ENCODE measurements at places on chromosomes 1 and 21.

DNA sequence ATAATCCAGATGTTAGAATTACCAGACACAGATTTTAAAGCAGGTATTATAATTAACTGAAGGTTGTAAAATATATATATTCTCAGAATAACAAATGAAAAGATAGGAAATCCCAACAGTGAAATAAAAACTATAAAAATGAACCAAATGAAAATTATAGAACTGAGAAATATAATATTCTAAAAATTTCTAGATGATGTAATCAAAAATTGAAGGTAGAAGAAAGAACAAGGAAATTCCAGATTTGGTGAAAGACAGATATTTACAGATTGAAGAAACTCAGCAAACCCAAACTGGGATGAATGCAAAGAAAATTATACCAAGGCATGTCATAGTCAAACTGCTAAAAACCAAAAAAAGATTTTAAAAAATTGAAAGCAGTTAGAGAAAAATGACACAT, 729.4 kb downstream of the MATN1 start:
- no peak for DNase-seq

- peak; percentile 57 for DNase-seq
Measured at GRCh38 chr1:32014199-32014947, 705 bp downstream of the KHDRBS1 start.

- no peak for DNase-seq
Measured at GRCh38 chr1:212771341-212771740, 20.2 kb downstream of the NSL1 start.

DNA sequence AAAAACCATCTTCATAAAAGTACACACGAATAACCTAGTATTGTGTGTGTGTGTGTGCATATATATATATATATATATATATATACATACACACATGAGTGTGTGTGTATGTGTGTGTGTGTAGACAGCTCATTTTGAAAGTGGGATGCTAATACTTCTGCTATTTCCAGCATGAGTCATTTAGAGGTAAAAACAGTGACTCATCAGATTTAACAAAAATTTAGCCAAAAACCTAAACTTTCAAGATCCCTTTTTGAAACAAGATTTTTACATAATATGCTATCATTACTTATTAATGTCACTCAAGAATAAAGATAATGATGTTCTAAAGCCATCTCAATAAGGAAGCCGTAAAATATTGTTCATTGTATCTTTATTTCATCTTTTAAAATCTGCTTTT, 35.6 kb upstream of the ADGRL4 start:
- DNase-seq, result peak; percentile 77

- DNase-seq, result no peak
Measured at GRCh38 chr21:45381036-45381787, 23.8 kb upstream of the COL18A1 start.

DNA sequence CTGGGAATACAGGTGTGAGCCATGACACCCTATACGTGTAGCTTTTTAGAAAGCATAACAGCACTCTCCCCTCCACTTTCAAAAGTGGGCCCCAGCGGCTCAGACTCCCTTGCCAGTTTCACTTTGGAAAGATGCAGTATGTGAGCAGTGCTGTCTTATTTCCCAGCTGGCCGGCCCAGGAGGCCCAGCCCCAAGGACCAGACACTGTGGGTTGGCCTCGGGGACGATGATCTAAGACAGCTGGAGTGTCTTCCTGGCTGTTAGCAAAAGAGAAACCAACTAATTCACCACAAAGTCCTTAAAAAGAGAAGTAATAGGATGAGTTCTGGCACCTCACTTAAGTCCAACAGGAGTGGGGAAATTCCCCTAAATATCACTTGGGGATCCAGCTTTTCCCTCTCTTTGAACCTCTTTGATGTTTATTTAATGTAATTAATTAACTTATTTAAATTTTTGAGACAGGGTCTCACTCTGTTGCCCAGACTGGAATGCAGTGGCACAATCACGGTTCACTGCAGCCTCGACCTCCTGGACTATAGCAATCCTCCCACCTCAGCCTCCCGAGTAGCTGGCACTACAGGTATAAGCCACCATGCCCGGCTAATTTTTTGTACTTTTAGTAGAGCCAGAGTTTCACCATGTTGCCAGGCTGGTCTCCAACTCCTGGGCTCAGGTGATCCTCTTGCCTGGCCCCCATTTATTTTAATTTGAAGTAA, 17.6 kb upstream of the CLIC4 start:
- peak; percentile 95 for DNase-seq

DNA sequence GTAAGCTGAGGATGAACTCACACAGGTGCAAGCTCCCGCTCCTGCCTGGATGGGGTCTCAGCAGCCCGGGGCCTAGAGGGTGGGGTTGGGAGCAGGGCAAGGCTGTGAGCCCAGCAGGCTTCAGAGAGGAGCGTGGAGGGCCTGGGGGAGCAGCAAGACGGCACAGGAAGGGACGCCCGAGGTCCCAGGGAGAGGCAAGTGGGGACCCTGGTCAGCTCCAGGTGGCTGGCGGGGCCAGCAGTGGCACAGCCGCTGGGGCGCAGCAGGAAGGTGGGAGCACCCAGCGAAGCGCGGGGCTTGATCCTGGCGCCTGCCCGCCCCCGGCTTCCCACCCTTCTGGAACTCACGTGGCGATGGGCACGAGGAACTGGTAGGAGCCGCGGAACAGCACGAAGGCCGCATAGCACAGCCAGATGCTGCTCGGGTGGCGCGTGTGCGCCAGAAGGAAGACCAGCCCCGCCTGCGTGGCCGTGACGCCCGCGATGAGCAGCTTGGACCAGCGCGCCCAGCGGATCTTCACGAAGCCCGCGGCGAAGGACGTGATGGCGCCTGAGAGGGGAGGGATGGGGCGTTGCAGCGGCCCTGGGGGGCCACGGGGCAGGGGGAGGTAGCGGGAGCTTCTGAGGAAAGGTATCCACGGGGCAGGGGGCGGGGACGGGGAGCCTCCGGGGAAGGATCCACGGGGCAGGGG, 11.7 kb downstream of the SLC19A1 start:
- DNase-seq, result no peak

DNA sequence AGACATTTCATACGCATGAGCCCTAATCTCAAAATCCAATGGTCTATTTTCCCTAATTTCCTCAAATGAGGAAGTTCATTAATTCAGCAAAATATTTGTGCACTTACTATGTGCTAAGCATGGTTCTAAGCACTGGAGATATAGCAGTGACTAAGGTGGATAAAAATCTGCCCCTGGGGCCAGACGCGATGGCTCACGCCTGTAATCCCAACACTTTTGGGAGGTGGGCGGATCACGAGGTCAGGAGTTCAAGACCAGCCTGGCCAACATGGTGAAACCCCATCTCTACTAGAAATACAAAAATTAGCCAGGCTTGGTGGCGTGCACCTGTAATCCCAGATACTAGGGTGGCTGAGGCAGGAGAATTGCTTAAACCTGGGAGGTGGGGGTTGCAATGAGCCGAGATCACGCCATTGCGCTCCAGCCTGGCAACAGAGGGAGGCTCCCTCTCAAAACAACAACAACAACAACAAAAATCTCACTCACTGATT, 4.3 kb upstream of the MIIP start:
- no peak for DNase-seq

GRCh38 chr1:21255284-21255942, 34.9 kb downstream of the ECE1 start:
- DNase-seq, result peak; percentile 90

DNA sequence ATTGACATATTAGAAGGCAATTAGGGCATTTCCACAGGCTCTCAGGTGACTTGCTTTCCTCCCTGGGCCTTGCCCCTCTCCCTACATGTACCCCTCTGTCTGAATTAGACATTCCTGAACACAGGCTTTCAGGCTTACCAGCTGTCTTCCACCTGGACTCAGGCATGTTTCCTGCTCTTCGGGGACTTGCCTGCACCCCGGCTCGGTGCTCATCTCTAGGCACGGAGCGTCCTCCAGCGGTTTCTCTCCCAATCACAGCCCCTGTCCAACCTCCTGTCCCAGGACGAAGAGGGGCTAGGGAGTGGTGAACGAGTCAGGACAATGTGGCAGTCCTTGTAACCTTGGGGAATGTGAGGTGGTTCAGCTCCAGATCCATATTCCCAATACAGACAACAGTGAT, 4.2 kb downstream of the PROK1 start:
- DNase-seq, result no peak

DNA sequence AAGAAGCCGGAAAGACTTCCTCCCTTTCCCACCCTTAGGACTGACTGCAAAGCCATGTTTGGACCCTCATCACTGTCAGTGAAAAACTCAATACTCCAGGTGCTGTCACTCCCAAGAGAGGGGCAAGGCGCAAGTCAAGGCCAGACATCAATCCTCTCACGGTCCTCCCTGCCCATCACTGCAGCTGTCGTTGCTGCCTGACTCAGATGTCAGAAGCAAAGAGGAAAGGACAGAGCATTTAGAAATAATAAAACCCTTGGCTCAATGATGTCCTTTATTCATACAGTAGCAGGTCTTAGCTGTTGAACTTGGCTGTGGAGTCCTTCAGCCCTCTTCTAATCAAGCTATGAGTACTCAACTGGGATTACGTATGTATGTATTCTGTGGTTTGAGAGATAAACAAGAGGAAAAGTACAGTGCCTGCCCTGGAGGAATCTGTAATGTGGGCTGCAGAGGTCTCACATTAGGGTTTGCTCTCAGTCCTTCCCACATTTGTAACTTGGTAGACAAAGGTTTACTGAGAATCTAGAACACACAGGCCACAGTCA, 13.5 kb downstream of the SUSD4 start:
- no peak for DNase-seq

GRCh38 chr1:188763541-188763940, 1714.1 kb downstream of the BRINP3 start:
- no peak for DNase-seq

DNA sequence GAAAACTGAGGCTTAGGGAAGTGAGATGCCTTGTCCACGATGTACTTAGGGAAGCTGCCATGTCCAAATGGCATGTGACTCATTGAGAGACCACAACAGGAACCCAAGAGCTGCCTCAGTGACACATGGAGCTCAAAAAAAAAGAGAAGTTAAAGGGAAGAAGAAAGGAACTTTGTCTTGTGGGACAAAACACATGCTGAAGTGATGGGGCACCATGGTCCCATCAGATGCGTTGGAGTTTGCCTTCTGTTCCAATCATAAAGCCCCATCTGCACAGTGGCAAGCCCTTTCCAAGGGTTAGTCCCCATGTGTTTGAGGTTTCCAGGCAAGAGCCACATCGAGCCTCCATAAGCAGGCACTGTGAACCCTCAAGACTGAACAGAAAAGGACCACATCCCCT, 8.0 kb downstream of the MED8 start:
- no peak for DNase-seq

DNA sequence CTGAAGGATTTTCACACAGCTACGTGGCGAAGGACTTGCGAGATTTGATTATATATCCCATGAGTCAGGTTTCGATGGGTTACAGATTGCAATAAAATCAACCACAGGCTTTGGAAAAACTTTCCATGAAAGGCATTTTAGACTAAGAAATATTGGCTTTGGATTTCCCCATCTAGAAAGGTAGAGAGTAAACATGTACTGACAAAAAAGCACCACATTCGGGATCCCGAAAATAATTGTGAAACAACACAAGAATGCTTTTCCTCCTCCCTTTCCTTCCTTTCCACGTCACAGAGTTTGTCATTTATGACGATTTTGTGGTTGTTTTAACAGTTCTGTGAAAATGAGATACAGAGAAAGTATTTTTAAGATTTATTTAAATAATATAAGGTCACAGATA, 38.5 kb downstream of the TGFB2 start:
- peak; percentile 65 for DNase-seq

- DNase-seq, result no peak
Measured at GRCh38 chr1:154182344-154183045, 9.4 kb downstream of the TPM3 start.
